ENCODE measurements at places on chromosomes 5 and 9. TPM values are rescaled to one million over a fixed set of nuclear protein-coding genes. Genes with fewer than 3 reads are reported as not detected.
A peak's percentile ranks its signal among the peaks of the same experiment; 100 is the strongest.

DNA sequence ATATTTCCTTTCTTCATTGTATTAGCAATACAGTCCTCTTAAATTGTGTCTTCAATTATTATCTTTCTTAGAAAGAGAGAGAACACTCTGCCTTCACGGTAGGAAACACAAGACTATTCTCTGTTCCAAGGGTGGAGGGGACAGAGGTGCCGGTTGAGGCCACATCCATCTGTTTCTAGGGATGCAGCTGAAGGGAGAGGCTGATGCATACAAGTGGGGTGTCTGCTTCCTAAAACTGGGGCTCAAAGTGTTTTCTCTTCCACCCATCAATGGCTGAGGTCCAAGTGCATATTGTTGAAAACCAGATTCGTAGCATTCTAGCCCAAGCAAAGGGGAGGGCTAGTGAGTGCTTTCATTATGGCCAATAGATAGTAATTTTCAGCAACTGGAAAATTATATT lies 9.5 kb downstream of the IRX2 start:
- no peak for DNase-seq

DNA sequence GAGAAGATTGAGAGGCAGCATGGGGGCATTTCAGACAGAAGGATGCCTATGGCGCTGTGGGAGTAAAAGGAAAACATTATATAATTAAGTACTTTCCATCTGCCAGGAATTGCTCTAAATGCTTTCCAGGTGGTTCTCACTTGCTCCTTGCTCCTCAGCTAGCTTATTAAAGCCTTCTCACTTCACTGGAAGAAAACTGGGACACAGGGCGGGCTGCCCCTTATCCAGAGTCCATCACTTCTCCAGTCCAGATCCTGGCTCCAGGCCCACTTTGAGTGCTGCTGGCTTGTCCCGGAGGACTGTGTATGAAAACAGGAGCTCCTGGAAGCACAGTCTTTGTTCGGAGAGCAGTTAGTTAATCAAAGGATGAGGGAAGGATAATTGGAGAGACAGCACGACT lies 409.9 kb upstream of the ADAMTS16 start:
- DNase-seq = no peak

DNA sequence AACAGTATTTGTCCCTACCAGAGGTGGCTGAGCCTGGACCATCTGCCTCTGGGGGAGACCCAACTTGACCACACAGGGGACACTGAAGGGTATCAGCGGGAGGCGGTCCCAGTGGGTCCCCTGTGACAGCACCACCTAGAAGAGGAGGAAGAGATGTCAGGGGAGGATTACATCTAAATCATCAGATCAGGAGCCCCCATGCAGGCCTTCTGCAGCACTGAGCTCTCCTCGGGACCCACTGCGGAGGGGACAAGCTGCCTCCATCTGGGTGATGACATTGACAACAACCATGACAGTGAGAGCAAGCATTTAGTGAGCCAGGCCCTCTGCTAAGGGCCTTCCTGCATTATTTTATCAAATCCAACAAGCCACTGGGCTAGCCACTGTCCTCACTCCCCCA lies 12.3 kb downstream of the ORM2 start:
- peak; percentile 10 for DNase-seq

GRCh38 chr5:53183880-53184279 lies 74.3 kb upstream of the MOCS2 start:
- no peak for DNase-seq

Gene LCN15
- polyA plus RNA-seq = not detected

Gene PCDHA8
- not detected for polyA plus RNA-seq

DNA sequence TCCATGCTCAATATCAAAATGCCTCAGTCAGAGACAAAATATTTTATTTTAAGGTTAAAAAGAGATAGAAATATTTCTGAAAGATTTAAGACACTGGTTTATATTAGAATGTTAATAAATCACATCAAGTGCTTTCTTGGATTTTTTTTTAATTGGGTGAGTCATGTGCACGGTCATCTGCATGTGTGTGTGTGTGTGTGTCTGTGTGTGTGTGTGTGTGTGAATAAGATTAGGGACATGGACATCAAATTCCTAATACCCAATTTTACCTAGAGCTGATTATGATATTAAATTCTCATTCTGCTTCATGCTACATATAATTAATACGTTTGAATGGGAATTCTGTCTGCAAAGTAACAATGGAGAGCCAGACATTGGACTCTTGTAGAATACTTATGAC lies 122.9 kb downstream of the BASP1 start:
- peak; percentile 4 for DNase-seq

Gene CFAP77
- not detected for polyA plus RNA-seq

DNA sequence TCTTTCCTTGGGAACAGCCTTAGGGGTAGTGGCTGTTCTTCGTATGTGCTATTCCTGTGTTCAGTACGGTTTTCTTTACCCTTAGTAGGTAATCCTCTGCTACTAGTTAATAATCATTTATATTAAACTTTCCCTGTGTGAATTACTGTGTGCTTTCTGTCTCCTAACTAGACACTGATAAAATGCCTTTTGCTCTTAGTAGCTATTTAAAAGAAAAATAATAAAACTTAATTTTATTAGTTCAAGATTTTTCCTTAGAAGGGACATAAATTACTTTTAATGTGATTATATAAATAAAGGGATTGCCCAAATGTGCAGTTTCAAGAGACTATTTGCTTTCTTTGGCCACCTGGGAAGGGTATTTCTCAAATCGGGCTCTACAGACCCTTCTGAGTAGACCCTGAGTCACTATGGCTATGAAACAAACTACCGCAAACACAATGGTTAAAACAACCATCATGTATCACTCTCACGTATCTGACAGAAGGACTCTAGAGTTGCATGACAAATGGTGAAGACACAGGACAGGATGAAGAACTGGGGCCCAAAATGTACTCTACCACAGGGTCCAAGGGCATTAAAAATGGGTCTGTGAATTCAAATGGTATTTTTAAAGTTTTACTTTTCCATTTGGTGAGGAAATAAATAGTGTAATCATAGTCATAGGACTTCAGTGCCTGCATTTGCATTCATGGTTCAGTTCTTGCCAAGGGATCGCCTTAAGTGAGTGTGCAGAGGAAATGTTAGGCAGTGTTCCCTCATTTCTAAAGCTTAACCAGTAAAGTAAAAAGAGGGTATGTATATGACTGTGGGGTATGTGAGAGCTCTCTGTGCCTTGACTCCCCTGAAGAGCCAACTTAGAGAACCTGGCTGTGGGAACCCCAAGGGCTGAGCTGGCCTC lies 97.0 kb downstream of the TSSK1B start:
- no peak for DNase-seq

DNA sequence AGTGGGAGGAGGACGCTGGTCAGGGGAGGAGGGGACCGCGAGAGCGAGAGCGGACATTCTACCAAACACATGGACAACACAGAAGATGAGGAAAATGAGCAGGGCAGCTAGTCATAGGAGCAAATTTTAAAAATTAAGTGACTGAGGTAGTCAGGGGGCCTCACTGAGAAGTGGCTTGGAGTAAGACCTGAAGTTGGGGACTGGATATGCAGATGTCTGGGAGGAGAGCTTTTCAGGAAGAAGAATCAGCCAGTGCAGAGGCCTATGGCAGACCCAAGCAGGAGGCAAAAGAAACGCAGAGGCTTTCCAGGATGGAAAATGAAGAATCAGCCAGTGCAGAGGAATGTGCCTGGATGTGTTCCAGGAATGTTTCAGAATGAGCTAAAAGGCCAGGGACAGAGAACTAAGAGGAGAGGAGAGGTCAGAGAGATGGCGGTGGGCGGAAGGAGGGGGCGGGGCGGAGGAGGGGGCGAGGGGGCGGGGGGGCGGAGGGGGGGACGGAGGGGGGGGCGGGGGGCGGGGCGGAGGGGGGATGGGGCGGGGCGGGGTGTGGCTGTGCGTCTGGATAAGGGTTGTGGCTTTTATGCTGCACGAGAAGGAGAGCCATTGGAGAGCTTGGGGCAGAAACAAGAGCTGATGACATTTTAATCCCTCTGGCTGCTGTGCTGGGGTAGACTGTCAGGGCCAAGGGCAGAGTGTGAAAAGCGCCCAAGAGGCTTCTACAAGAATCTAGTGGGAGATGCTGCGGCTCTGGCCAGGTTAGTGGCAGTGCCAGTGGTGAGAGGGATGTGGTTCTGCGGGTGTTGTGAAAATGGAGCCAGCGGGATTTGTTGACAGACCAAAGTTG lies 129.6 kb downstream of the KCNIP1 start:
- DNase-seq = peak; percentile 78

- DNase-seq = peak; percentile 42
Measured at GRCh38 chr9:130990978-130991777, 17.8 kb upstream of the LAMC3 start.
